EH (cell line): ENCODE measurements at places on chromosomes 6 and 20.
A peak's percentile ranks its signal among the peaks of the same experiment; 100 is the strongest.

GRCh38 chr6:123526128-123526527 lies 110.6 kb downstream of the TRDN start:
- no peak for DNase-seq

- no peak for DNase-seq
Measured at GRCh38 chr6:156114541-156114940, 658.9 kb upstream of the NOX3 start.

DNA sequence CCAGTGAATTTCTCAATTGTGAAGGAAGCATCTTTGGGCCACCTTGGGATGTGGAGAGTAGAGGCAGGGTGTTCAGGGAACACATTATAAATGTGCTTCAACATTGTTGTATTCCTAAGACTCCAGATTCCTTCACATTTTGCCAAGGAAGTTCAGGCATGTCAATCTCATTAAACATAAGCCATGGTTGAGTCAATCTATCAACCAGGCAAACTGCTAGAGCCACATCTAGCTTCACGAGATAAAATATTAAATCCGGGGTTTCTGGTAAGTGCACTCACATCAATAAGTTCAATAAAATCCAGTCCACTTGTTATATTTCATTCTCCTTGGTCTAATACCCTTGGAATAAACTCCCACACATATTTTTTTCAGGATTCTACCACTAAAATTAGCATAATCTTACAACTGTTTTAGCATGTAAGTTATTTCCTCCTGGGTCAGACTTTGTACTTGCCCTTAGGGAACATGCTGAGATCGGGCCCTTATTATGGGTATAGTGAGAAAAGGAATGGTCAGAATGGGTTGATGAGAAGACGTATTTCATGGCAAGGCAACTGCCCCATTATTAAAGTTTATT lies 93.6 kb downstream of the ADTRP start:
- peak; percentile 13 for DNase-seq

DNA sequence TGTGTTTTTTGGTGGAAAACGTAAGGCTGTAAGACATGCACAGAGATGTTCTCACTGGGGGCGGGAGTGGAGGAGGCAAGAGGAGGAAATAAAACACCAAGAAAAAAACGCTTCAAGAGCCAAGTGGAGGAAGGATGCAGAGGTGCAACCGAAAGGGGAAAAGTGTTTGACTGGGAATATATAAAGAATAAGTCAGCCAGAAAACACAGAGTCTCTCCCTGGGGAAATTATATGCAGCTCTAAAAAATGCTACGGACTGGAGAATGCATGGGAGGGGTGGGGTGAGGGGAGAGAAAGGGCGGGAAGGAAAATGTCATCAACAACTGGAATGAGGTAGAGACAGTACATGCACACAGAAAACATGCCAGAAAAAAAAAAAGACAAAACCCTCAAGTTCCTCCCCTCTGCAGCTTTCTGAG lies 133.5 kb downstream of the SCML4 start:
- no peak for DNase-seq

DNA sequence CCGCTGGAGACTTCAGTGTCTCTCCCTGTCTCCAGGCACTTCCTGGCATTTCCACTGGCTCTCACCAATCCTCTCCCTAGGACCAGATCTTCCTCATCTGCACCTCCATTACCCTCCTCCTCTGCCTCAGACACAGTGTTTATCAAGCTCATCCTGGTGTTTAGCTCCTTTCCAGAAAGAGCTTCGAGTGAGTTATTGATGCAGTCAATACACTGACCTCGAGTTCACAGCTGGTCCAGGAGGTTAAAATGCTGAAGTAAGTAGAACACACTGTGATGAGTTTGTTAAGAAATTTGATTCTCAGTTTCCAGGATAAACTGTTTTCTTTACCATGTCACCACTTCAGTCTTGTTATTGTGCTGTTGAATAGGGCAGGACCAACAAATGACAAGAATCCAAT lies 42.1 kb upstream of the ARMC2 start:
- DNase-seq, result no peak

GRCh38 chr6:42431877-42432276 lies 19.8 kb downstream of the TRERF1 start:
- no peak for DNase-seq

GRCh38 chr6:89797317-89797716 lies 22.3 kb downstream of the MDN1 start:
- DNase-seq, result peak; percentile 1

GRCh38 chr6:24249926-24250325 lies 107.9 kb downstream of the DCDC2 start:
- no peak for DNase-seq

GRCh38 chr6:33770833-33771145 lies 18.1 kb downstream of the LEMD2 start:
- no peak for DNase-seq

- peak; percentile 79 for DNase-seq
Measured at GRCh38 chr6:1372690-1373089, 16.7 kb upstream of the FOXF2 start.

DNA sequence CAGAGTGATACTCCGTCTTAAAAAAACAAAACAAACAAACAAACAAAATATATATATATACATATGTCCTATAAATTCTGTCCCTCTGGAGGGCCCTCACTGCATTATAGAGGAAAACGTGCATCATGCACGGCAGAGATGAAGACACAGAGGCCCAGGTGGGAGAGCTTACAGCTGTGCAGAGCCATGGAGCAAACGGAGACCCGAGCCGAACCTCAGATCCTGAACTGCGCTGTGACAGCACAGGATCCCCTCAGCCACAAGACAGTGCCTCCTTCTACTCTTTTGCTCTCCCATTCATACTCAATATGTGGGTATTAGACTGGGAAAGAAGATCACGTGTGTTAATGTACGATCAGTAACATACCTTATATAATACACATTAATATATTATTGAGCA lies 81.6 kb downstream of the ZNF217 start:
- DNase-seq, result no peak

DNA sequence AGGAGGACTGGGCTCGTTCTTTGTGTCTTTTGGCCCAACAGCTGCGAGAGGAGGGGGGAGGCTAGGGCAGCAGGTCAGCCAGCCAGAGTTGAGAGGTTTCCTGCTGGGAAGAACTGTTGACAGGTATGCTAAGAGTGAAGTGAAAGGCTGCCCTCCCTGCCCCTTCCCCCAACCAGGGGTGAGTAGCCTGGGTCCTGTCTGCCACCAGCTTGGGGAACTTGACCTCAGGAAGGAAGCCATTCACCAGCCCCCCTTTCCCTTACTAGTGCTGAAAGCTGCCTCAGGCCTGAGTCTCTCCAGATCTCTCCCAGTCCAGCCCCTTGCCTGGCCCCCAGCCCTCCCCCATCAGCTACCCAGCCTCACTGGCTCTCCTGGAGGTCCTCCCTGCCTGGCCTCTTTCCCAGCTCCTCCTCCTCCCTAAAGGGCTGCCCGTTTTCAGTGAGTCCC lies 20.7 kb upstream of the ZNF76 start:
- DNase-seq, result no peak

- no peak for DNase-seq
Measured at GRCh38 chr20:62782893-62783278, 13.4 kb upstream of the MRGBP start.

GRCh38 chr6:125839471-125839870 lies 48.7 kb downstream of the NCOA7 start:
- no peak for DNase-seq

DNA sequence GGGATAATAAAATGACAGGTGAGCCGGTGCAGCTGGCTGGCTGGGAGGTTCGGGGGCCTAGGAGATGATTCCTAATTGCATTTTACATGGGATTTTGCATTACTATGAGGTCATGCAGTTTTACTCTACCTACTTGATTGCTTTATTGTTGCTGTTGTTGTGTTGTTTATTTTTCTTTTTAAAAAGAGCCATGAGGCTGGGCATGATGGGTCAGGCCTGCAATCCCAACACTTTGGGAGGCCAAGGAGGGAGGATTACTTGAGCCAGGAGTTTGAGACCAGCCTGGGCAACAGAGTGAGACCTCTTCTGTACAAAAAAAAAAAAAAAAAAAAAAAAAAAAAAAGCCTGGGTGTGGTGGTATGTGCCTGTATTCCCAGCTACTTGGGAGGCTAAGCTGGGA lies 104.8 kb downstream of the GJA1 start:
- no peak for DNase-seq

DNA sequence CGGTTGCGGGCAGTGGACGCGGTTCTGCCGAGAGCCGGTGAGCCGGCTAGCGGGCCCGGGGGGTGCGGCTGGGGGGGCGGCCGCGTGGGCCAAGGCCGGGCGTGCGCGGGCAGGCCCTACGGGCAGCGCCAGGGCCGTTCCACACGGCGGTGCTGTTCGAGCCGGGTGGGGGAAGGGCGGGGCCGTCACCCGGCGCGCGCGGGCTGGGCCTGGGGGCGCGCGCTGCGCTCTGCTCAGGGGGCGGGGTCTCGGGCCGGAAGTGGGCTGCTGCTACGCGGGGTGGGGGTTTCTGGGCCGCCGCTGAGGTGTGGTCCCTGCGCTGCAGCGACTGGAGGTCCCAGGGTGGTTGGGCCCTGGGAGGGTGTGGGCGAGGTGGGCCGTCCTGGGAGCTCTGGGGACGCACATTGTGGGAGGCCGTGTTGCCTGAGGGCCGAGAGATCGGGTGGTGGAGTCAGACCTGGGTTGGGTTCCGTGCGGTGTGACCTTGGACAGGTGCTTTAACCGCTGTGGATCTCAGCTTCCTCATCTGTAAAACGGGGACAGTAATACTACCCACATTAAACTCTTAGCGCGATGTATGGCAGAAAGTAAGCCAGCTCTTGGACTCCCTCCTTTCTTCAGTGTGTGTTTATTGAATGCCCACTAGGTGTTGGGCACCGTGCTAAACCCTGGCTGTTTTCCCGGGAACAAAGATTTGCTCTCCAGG lies 391 bp downstream of the MAPRE1 start:
- DNase-seq, result no peak

DNA sequence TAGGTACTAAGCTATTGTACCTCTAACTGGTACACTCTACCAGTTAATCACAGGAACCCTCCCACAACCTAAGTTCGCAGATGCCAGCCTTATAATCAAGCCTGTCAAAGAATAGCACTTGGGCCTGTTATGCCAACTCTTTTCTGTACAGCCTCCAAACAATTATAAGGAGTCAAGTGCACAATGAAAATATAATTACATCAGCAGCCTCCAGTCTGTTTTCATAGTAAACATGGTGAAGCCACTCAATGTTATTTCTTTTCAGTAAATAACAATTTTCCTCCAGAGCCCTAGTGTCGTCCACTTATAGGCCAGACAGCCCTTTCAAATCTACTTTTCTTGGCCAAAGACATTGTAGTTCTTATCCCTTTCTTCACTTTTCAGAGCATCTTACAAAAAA lies 82.7 kb upstream of the CARMIL1 start:
- DNase-seq, result no peak

DNA sequence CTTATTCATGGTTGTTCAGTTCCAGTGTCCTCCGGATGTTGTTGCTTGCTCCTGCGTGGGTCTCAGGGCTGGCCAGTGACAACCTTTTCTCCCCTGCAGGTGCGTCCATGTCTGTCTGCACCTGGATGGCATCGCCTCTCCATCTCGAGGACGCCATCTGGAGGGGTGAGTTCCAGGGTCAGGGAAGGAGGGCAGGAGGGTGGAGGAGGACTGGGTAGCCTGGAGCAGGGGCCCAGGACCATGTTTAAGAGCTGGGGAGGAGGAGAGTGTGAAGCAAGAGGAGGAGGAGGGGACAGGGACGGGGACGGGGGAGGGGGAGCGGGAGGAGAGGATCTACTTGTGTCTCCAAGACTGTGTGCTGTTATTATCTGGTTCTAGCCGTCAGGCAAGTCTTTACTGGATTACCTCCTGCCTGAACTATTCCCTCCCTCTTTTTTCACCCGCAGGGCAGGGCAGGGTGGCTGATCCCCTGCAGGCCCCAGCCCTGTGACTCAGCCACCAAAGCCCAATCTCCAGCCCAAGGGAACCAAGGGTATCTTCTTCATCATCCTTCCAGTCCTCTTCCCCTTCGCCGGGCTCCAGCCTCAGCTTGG lies 32.2 kb upstream of the TULP1 start:
- DNase-seq, result no peak

DNA sequence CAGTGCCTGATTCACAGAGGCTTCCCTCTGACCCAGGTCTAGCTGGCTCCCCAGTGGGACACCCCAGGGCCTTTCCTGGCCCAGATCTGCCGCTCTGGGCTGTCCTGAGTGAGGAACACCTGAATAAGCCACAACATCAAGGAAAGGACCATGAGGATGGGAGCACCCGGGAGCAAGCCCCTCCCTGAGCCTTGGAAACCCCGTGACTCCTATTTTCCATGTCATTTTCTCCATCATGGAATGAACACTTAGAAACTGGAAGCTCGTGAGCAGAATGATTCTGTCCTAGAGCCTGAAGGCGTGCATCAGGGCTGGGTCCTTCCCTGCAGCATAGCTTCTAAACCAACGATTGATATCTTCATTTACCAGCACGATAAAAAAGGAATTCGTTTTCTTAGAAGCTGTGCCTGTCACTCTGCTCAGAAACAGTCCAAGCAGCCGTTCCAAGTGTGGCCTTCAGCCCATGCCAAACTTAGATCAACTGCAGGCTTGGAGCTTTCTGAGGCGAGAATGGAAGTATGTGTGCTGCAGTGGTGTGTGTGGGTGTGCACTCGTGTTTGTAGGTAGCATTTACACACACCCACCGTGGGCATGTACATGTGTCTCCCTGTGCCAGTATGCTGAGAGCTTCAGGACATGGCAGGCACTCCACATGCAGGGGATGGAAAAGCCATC lies 83.2 kb upstream of the FOXC1 start:
- DNase-seq, result no peak

DNA sequence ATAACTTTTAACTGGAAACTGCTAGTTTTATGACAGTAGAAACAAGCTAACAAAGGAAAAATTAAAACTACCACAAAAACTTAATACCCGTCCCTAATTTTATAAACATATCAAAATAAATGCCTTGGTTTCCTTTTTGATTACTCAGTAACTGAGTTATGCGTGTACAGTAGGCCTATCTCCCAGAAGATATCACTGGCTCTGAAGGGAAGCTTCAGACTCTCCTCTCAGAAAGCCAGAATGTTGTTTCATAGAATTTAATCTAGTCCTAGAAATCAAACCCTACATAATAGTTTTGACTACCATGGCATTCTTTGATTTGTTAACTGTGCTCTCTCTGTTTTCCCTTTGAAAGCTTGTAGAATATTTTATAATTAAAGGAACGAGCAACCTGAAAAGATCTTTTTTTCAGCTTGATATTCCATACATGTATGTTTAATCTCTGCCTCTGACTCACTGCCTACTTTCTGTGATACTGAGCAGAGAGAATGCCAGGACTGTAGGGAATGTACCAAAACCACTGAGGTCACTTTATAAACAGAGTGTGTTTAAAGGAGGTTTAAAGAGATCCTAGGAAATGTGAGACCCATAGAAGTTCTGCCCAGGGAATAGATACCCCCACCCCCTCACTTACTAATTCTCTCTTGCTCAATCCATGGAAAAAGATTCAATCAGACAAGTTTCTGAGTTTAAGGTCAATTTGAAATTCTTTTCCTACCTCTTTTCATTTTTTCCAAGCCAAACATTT lies 311.5 kb downstream of the HDGFL1 start:
- peak; percentile 98 for DNase-seq

DNA sequence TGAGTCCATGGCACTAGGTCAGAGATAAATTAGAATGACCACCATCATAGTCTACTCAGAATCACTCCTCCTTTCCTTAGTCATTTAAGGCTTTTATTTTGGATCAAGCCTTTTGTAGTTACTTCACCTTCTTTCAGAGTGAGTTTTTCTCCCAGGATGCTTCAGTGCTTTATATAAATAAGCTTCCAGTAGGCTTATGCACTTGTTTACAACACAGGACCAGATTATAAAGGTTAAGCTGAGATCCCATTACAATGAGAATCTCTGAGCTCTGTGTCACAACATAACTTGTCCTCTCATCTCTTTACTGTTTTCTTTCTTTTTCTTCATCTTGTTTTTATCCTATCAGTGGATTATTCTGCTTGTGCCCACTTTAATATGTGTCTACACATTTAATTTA lies 47.9 kb downstream of the CEP57L1 start:
- no peak for DNase-seq
